ENCODE measurements at places on chromosomes 12 and 14.

DNA sequence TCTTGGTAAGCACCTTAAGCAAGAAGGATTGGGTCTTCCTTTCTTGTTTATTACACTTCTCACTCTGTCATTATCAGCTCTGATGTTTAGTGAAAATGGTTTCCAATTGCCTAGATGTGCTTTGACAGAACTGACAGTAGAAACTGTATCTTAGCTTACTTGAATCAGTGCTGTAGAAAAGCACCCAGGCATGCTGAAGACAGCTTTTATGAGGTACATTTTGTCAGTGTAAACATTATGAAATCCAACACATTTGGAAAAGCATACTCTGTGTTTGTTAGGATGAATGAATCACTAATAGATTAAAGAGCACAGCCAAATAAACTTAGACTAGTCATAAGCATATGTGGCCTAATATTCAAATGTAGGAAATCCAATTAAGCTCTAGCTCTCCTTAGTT lies 290.2 kb upstream of the NPAS3 start:
- no peak for DNase-seq

- no peak for DNase-seq
These were observed 245.5 kb downstream of the ATP23 start for GRCh38 chr12:58186914-58187313.

DNA sequence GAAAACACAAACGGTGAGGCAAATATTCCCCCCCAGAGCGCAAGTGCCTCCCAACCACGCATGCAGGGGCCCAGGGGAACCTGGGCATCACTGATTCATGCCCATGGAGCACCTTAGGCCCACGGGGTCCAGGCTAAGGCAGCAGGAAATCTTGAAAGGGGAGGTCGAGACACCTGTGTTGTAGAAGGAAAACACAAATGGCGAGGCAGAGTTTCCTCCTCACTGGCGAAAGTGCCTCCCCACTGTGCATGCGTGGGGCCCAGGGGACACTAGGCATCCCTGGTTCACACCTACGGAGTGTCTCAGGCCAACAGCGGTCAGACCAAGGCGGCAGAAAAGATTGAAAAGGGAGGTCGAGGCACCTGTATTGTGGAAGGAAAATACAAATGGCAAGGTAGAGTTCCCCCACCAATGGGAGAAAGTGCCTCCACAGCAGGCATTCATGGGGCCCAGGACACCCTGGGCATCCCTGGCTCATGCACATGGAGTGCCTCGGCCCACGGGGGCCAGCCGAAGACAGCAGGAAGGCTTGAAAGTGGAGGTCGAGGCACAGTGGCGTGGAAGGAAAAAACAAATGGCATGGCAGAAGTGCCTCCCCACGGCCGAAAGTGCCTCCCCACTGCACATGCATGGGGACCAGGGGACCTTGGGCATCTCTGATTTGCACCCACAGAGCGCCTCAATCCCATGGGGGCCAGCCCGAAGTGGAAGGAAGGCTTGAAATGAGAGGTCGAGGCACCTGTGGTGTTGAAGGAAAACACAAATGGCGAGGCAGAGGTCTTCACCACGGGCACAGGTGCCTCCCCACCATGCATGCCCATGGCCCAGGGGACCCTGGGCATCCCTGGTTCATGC lies 368.8 kb downstream of the ALG10 start:
- DNase-seq = no peak

GRCh38 chr12:119113496-119113986 lies 65.2 kb upstream of the HSPB8 start:
- no peak for DNase-seq

DNA sequence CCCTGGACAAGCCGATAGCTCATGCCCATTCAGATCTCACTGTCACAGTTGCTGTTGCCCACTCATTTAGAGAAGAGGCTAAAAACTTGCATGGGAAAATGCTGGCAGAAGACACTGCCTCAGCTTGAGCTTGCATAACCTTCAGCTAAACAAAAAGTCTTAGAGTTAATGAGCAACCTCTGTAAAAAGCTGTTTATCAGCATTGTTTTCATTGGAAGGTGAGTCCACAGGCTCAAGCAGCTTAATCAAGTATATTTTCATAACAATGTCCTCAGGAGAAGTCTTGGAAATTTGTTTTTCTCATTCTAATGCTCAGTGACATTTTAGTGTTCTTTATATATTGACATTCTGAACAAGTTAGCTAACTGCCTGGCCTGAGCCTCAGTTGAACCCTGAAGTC lies 872.9 kb downstream of the TMTC2 start:
- DNase-seq = no peak

- DNase-seq = no peak
These were observed 283.4 kb upstream of the TMTC1 start for GRCh38 chr12:30067146-30067545.
